ENCODE measurements at places on chromosomes 1 and 21.

GRCh38 chr1:7224644-7225043 lies 439.4 kb downstream of the CAMTA1 start:
- DNase-seq: peak; percentile 64

GRCh38 chr1:58783993-58784757 lies at the start of gene JUN:
Gene JUN, minus strand, starts transcription at chr1:58784047. Its CDS starts 977 bp downstream, at chr1:58783070.
- DNase-seq: peak; percentile 96

DNA sequence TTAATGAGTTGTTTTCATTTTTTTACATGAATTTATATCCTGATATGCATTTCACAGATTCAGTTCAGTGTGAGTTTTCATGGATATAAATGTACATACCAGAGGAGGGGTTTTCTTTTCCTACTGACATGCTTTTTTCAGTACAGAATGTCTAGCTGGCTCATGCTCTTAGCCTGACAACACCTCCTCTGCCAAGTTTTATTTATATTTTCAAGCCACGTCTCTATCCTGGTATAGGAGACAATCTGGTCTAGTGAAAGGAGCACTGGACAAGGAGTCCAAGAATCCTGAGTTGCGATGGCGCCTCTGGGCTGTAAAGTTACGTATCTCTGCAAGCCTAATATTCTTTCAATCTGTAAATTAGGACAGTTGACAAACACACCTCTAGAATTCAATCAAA lies 4.9 kb downstream of the DAB1 start:
- no peak for DNase-seq

DNA sequence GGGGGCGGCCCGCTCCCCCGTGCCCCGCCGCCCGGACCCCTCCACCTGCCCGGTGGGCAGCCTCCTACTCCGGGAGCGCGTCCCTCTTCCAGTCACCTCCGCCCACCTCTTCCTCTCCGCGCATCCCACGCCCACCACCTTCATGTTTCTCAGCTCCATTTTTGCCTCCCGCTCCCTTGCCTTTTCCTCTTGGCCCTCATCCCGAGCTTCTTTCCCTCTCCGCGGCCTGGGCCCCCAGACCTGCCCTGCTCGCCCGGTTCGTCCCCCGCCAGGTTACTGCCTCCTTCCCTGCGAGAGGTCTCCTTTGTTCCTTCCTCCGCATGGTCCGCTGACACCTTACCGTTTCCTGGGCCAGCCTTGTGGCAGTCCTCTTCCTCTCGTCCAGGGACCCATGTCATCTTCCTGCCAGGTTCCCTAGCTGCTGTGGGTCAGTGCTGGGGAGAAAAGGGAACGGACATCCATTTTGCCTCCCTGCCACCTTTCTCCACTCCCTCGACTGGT lies 563 bp downstream of the QSOX1 start:
- DNase-seq: no peak

DNA sequence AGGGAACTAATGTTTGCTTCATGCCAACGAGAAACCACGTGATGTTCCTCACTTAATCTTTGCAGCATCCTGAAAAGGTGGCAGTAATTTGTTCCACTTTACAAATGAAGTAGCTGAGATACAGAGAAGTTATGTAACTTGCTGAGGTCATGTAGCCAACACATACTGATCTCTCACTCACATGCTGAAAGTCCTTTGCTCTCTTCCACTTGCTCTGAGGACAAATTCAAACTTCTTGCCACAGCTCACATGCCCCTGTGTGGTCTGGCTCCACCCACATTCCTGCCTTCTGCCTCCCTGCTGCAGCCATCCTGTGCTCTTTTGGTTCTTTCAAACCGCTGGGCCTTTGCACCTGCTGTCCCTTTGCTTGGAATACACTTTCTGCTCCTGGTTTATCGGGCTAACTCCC lies 55.4 kb downstream of the TMCO4 start:
- DNase-seq: no peak

GRCh38 chr1:184362876-184363275 lies 24.0 kb upstream of the C1orf21 start:
- DNase-seq: no peak

GRCh38 chr1:182786223-182786994 lies 3.2 kb upstream of the NPL start:
- DNase-seq: peak; percentile 77

DNA sequence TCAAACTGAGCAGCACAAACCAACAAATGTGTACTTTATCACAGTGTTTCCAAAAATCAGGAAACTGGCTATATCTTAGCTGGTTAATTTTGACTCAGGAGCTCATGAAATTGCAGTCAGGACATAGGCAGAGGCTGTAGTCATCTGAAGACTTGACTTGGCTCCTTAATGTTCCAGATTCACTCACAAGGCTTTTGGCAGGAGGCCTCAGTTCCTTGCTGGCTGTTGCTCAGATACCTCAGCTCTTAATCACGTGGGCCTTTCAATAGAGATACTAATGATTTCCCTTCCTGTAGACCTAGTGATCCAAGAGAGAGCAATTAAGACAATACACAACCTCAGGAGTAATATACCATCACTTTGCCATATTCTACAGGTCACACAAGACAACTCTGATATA lies 537.7 kb downstream of the BRINP3 start:
- DNase-seq: no peak

GRCh38 chr1:155982106-155982505 lies 3.8 kb upstream of the ARHGEF2 start:
- no peak for DNase-seq

- peak; percentile 77 for DNase-seq
Measured at GRCh38 chr1:925561-926421, 2.1 kb downstream of the SAMD11 start.

GRCh38 chr1:229886636-229887035 lies 180.4 kb upstream of the GALNT2 start:
- DNase-seq: no peak

DNA sequence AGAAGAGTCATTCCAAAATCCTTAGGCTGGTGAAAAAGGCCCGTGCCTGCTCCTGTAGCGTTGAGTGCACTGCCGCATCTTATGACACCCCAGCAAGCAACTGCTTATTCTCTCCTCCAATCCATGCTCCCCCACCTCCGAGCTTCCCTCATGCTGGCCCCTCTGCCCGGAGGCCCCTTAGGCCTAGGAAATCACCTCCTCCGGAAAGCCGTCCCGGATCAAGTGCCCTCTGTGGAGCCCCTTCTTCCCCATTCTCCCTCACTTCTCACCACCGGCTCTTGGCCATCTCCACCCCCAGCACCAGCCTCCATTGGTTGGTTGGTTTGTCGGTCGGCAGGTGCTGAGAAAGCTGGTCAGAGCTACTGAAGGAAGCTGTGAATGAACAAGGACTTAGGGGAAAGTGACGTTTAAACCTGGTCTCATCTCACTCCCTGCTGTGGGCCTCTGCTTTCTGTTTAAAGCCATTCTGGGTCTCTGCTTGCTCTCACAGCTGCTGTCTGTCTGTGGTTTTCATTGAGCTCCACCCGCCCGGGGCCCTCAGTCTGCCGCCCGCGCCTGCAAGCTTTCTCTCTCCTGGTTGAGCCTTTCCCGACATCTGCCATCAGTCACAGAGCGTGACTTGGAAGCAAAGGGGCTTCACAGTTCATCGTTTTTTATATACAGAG lies 122.2 kb downstream of the KCNN3 start:
- peak; percentile 72 for DNase-seq

DNA sequence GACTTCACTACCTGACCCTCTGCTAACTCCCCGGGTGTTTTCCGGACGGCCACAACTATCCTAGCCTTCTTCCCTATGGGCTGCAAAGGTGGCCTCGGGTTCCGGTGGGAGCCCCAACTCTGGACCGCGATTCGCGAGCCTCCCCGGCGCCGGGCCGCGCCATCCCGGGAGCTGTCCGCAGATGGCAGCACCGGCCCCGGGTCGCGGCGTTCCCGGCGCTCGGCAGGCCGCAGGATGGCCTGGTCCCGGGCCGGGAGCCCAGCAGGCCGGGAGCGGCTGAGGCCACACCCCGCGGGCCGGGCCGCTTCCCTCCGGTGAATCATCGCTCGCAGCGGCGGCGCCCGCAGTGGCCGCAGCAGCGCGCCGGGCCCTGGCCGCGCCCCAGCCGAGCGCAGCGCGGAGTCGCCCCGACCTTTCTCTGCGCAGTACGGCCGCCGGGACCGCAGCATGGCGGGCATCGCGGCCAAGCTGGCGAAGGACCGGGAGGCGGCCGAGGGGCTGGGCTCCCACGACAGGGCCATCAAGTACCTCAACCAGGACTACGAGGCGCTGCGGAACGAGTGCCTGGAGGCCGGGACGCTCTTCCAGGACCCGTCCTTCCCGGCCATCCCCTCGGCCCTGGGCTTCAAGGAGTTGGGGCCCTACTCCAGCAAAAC lies at the start of gene CAPN2:
TSS of gene CAPN2 (plus strand) at position 346 of the 656 bp plus-strand sequence. CDS start at position 448, 102 bp downstream.
- DNase-seq: peak; percentile 89

GRCh38 chr1:225851805-225852204 lies 30.4 kb downstream of the TMEM63A start:
- DNase-seq: no peak

DNA sequence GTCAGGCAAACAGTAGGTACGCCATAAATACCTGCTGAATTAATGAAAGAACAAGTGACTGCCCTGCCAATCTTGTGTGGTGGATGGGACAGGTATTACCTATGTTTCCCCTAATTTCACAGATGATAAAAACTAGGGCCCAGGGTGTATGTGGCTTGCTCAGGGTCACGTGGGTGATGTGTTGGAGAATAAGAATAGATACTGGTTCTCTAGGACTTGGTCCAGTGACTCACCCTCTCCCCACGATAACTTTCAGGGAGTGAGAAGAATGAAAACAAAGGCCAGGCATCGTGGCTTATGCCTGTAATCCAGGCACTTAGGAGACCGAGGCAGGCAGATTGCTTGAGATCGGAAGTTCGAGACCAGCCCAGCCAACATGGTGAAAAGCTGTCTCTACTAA lies 26.7 kb downstream of the SLC26A9 start:
- DNase-seq: no peak

DNA sequence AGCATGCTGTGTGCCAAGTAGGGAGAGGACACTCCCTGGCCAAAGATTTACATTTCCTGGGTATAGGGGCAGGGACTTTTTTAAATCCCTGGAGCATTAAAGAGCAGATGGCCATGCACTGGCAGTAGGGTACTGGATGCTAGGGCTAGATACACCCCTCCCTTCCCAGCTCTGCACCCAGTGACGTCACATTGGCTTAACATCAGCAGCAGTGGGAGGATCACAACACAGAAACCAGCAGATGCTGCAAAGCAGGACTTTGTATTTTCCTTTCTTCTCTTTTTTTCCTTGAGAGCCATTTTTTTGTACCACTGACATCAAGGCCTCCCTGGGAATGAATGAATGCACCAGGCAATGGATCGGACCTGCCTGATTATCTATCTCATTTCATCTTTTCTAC lies 243.0 kb downstream of the KAZN start:
- no peak for DNase-seq

DNA sequence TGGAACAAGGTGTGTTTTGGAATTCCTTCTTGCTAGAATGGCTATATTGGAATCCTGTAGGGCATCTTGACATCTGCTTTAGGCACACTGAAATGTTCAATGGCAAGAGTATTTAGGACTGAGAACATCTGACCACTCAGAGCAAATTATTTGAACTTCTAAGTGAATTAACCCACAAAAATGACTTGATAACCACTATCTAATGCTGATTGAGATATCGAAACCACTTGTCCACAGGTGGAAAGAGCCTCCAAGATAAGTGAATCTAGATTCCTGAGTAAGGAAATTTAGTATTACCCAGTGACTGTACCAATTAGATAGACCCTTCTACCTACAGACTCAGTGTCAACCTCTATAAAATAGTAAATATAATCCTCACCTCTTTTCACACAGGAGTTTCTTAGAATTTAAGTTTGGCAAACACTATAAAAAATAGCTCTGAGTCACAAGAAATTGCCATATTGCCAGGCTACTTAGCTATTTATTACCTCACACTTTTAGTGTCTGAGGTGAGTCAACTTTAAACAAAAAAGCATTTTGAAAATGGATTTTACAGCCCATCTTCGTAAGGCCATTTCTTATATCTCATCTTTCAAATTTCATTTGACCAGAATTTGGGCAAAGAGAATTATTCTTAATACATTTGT lies 421.8 kb downstream of the PTBP2 start:
- no peak for DNase-seq
